ENCODE measurements at places on chromosomes 2 and 18.

GRCh38 chr2:236673823-236674185 lies 104.2 kb downstream of the ACKR3 start:
- DNase-seq = no peak

- no peak for DNase-seq
Observed at GRCh38 chr2:21261591-21261990, 137.8 kb downstream of the TDRD15 start.

DNA sequence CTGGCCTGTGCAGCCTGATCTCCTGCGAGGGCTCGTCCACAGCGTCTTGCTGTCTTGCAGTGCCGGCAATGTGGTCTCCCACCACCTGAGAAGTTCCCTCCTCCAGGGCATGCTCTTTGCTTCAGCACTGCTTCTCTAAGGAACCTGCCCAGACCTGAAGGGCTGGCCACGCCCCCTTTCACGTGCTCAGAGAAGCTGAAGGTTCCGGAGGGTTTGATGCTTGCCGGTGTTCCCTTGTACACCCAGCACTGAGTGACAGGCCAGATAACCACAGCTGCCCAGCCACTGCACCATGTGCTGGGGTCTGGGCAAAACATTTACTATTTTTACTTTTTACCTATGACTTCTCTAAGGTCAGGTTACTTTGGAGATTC lies 1.7 kb upstream of the POLR2D start:
- no peak for DNase-seq

GRCh38 chr18:75454022-75454795 lies 26.7 kb upstream of the SMIM21 start:
- peak; percentile 71 for DNase-seq

DNA sequence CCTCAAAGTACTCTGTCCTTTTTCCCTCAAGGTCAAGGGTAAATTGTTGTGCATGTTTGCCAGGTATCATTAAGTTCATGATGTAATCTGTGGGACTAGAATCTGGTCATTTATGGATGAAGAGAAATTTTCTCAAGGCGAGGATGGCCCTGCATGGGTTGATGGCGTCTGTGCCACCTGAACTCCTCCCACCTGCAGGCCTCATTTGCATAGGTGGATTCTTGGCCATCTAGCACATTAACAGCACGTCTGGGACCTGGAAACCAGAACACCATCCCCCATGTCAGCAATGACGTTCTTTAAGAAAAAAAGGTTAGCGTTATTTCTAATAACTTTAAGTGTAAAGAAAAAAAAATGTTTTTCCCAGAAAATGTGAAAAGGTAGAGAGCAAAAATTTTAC lies 145.8 kb downstream of the ESCO1 start:
- DNase-seq = no peak

DNA sequence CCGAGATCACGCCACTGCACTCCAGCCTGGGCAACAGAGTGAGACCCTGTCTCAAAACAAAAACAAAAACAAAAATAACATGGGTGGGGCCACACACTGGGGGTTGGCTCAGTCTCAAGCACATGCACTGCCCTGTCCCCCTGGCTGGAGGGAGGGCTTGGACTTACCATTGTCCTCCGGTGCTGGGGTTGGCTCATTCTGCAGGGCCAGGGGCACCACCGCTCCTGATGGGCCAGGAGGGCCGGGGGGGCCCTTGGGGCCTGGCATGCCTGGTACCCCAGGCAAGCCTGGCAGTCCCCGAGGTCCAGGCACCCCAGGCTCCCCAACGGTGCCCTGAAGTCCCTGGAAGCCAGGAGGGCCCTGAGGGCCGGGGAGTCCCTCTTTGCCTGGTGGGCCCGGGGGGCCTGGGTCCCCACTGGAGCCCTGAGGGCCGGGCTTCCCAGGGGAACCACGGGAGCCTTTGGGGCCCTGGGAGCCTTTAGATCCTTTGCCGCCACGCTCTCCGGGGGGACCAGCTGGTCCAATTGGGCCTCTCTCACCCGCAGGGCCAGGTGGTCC lies 66.8 kb upstream of the THOC1 start:
- no peak for DNase-seq

- DNase-seq = no peak
Observed at GRCh38 chr2:52253416-52253980, 1221.6 kb upstream of the NRXN1 start.

DNA sequence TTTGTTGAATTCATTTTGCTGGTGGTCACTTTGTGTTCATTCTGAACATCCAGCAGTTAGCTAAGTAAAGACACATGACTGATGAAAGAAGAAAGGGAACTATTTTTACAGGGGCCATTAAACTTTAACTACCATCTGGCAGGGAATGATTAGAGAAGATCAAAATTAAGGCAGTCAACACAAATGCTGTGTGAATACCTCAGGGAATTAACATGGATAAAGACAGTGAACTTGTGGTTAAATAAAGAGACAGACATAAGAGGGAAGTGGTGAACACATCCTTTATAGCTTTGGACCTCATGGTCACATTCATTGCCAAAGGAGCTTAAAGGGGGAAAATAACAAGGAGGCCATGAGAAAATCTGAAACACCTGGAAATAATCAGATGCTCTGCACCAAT lies 52.6 kb upstream of the ATP5MC3 start:
- DNase-seq = no peak

DNA sequence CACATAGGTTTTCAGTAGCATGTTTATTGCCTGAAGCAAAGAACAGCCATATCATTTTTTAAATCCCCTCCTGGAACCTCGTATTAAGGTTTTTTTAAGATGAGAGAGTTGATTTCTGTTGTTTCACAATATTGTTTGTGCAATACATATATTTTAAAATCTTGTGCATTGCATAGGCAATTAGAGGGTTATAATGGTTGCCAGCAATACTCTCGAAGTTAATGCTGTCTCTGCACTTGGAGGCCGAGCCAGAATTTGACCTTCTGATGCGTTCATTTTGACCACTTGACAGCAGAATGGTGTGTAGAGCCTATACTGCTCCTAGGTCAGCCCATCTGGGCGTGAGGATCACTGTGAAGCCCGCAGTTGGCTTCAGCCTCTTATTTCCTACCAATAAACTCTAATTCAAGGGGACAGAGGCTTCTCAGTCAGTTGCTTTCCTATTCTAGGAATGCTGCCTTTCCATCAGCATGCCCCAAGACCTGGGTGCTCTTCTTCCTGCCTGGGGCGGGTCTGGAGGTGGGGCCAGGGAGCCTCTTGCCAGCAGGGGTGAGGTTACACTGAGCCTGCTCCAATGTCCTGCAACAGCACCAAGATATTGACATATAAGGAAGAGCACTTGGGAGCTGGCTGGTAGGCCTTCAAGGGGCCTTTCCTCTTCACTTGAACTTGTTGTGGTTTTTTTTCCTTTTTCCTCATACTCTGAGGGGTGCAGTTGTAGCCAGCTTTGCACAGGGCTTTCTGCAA lies 91.4 kb upstream of the BCL2L11 start:
- no peak for DNase-seq

DNA sequence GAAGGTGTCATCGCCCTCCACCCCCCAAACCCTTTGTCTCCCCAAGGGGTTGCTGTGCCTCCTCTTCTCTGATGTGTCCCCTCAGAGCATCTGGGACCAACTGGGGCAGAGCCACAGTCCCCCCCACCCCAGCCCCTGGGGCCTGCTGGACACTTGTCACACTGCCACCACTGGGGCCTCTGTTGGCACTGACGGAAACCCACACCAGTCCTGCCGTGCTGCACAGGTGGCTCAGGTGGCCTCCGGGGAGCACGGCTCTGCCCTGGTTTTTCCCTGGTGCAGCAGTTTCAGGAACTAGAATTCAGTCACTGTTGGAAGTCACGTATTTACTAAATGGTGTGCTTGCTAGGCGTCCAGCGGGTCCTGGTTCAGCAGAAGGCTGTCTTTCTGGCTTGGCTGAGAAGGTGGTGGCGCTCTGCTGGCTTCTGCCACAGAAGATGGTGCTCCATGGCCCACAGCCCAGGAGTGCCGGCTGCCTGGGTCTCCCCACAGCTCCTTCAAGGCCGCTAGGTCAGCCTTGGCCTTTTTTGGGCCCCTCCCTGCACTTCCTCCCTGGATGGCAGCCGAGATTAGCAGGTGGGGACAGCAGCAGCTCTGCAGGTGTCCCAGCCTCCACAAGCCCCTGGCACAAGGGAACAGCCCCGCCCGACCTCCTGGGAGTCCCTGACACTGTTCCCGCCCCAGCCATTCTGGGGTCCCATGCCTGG lies 18.6 kb upstream of the KLHL30 start:
- no peak for DNase-seq

DNA sequence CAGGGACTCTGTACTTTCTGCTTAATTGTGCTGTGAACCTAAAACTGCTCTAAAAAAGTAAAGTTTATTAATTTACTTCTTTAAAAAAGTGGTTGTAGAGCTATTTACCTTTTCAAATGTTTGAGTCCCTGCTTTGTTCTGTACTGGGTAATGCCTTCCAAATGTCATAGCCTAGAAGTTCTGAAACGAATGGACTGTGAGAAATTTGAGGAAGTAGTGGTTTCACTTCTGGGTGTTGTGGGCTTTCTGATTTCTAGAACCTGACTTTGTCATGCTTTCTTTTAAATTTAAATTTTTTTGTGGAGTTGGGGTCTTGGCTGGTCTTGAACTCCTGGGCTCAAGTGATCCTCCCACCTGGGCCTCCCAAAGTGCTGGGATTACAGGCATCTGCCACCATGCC lies 44.6 kb downstream of the SMAD4 start:
- no peak for DNase-seq

DNA sequence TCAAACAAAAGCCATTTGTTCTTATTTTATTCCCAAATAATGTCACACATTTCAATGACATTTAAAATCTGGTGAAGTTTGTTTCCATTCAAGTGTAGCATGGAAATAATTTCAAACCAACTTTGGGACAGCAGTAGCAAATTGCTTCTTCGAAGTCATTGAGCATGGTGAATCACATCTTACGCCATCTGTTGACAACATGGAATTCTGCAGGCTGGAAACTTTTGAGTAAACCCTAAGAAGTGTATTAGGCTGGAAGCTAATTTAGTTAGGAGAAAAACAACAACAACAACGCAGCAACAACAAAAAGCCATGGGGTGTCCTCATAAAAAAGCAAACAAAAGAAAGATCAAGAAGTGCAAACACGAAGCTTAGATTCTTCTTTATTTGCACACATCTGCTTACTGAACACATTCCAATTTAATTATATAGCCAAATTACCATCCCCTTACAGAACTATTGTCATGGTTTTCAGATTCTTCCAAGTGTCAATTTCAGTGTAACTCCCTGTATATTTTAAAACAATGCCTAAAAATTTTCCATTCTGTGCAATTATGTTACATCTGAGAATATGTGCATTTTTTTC lies 659.0 kb upstream of the CDH7 start:
- DNase-seq = no peak

- no peak for DNase-seq
Observed at GRCh38 chr2:46555011-46555410, 75.6 kb downstream of the TMEM247 start.

DNA sequence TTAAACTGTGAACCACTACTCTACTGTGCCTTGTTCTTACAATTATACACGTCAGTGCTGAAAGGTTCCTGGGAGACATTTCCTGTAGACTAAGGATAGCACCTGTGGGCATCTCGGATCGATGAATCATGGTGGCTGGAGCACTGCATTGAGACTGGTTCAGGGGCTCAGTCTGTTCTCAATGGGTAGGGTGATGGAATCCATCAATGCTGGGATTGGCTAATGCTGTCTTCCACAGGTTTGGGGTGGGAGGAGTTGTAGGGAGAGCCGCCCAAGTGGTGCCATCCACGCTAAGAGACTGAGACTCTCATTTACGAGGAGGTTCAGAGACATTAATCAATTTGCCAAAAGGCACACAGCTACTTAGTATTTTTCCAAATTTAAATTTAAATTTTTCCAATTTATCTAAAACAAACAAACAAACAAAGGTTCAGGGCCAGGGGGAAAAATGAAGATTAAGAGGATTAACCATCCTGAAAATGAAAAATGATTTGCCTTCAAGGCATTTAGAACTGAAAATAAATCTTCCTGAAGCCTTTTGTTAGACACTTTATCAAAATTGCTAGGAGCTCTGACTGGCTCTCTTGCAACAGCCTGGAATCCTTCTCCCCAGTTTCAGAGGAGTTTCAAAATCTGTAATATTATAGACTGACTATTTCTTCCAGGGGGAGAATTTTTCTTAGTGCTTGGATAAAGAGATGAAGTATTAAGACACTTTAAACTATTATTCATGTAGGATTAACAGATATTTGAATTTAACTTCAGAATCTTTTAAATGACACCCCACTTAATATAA lies 359.2 kb downstream of the TGIF1 start:
- no peak for DNase-seq

DNA sequence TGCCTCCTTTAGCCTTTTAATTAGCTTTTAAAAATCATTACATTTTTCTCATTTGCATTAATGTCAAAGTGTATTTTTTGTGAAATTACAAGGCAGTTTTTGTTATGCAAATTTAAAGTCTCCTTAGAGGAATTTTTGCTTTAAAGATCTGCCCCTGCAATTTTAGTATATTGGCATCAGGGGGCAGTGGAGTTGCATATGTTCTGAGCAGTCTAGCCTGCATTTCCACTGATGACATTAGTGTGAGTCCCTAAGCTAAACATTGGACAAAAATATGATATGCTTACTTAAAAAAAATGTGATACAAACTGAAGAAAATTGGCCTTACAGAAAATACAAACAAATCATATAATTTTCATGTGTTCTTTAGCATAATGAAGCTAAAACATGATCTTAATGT lies 426.5 kb downstream of the SLC4A3 start:
- DNase-seq = peak; percentile 15

GRCh38 chr2:73250872-73251846 lies 17.1 kb downstream of the CCT7 start:
- DNase-seq = peak; percentile 24

- DNase-seq = no peak
Observed at GRCh38 chr18:46587600-46587999, 69.4 kb downstream of the LOXHD1 start.

- peak; percentile 15 for DNase-seq
Observed at GRCh38 chr18:12518326-12518725, 110.6 kb downstream of the PRELID3A start.

- DNase-seq = no peak
Observed at GRCh38 chr2:197075281-197075680, 148.8 kb upstream of the PGAP1 start.

DNA sequence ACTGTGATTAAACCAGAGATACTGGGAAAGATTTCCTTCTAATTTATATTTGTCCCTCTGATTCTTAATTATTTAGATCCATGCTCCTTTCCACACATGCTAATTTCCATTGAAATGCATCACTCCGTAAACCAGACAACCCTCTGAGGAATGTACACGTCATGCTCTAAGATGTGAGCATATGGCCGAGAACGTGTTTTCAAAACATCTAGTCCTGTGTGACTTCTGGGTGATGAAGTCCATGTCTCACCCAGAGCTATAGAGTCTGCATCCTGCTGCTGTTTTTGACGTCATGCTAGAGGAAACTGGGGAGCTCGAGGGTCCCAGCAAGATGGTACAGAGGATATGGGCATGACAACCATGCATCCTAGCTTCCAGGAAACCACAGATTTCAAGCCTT lies 53.6 kb downstream of the CAPN13 start:
- DNase-seq = no peak

Data from LHCN-M2 (cell line).